ENCODE measurements at places on chromosomes 2 and 18.

DNA sequence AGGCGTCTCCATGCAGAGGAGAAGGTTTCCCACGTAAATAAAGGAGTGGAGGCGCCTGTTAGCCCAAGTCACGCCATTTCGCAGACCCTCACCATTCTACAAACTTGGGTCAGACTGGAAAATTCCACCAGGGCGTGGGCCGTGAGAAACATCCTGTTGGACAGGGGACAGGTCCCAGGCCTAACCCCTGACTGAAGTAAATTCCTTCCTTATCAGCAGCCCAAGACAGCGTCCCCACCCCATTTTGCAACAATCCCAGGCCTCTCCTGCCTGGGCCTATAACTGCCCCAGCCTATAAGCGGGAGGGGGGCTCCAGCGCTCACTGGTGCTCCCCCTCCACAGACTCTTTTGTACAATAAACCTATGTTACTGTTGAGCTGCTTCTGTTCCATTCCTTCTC, 57.3 kb upstream of the CBLN2 start:
- DNase-seq: no peak

DNA sequence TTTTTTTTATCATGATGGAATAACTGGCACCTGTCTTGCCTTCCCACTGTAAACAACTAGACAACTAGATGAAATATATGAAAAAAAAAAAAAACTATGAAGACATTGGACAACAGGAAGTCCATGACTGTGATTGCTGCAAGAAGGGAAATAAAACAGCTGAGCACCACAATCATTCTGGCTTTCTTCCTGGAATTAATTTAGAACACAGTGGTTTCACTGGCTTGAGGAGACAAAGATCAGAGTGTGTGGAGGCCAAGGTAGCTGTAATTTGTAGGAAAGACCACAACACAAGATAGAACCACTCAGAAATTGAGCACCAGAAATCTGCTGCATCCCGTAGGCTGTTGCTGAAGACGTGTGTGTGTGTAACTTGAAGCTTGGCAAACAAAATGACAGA, 121.1 kb upstream of the PID1 start:
- DNase-seq: no peak

DNA sequence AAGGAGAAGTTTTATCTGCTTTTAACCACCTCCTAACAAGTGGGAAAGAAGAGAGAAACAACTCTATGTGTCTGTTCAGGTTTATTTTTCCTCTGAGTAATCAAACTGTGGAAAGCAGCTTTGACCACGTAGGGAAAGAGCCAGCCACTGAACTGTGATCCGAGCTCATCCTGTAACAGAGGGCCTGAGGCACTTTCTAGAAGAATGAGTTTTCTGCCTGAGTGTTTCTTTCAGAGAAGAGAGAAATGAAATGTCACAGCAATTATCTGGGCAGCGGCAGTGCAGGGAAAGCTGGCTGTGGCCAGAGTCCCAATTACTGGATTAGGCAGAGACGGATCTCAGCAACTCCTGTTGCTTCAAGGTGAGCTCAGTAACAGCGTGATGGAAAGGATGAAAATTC, 151.9 kb downstream of the CD226 start:
- DNase-seq: no peak

DNA sequence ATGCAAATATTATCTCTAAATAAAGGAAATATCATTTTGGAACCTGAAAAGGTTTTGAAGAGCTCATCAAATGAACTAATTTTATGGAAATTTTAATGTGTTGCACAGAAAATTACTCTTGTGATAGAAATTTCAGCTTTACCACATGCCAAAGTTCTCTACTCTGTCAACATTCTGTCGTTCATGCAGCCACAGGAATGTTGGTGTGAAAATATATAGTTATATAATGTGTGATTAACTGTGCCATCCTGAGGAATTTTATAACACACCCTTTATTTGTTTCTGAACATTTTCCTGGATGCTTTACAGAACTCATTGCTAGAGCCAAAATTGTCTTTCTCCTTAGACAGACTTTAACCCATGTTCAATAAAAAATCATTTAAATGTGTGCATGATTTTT, 202.5 kb upstream of the SLC8A1 start:
- no peak for DNase-seq

GRCh38 chr2:137969418-137969765, 5.1 kb downstream of the HNMT start:
- DNase-seq: no peak

- no peak for DNase-seq
Measured at GRCh38 chr2:219165058-219165911, 4.5 kb downstream of the SLC23A3 start.

DNA sequence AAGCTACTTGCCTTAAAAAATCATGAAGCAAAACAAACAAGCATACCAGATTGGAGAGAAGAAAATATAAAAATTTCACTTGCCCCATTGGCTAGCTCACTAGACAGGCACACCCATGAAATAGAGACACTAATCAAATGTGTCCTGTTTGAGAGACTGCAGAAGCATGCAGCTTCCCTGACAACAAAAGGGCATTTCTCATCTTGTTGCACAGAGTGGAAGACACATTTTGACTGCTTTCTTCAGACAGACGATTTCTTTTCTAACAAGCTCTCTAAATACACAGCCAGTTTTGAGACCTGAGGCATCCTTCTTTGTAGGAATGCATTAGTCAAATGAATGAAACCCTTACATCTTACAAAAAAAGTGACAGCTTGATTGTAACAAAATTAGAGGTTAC, 1558.6 kb upstream of the NXPH2 start:
- DNase-seq: no peak

DNA sequence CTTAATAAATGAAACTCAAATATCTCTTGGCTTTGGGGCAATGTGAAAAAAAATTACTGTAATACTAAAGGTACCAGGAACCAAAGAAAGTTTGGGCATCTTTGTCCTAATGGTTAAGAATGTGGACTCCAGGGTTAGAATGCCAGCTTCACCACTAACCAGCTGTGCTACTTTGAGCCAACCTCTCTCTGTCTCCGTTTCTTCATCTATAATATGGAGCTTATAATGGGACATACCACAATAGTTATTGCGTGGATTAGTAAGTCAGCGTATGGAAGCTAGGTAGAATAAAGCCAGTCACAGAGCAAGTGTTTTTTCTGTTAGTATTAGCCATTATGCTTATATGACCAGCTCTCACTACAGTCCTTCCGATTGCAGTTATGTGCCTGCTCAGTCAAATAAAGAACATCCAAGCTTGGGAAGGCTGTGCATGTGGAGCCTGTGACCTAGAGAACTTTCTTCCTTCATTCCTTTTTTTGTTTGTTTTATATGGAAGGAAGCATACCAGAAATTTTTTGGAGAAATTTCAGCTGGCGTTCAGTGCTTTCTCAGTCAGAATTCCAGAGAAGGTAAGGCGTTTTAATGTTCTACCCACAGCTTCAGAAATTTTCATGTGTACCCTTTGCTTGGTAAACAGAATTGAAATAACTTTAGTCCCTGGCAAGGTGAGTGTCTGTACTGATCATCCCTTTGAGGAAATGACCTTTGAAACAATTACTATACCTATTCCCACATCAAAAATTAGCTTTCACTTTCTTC, 114.0 kb upstream of the RND3 start:
- DNase-seq: no peak

GRCh38 chr18:23458830-23459529, 5.9 kb downstream of the RIOK3 start:
- DNase-seq: no peak

GRCh38 chr2:119249855-119250717, 26.5 kb downstream of the STEAP3 start:
- DNase-seq: no peak

Measured in activated T-helper 1 cell treated with anti-CD3 and anti-CD28 coated beads, Interleukin-2, amount 50 U/mL, for 16 hours (primary cell).